HepG2 (cell line): ENCODE measurements at places on chromosomes 13 and 19.

- DNase-seq: no peak
Observed at GRCh38 chr13:90710164-90710759, 637.2 kb upstream of the MIR17HG start.

GRCh38 chr13:39998166-39998565, 342.7 kb downstream of the COG6 start:
- no peak for DNase-seq

DNA sequence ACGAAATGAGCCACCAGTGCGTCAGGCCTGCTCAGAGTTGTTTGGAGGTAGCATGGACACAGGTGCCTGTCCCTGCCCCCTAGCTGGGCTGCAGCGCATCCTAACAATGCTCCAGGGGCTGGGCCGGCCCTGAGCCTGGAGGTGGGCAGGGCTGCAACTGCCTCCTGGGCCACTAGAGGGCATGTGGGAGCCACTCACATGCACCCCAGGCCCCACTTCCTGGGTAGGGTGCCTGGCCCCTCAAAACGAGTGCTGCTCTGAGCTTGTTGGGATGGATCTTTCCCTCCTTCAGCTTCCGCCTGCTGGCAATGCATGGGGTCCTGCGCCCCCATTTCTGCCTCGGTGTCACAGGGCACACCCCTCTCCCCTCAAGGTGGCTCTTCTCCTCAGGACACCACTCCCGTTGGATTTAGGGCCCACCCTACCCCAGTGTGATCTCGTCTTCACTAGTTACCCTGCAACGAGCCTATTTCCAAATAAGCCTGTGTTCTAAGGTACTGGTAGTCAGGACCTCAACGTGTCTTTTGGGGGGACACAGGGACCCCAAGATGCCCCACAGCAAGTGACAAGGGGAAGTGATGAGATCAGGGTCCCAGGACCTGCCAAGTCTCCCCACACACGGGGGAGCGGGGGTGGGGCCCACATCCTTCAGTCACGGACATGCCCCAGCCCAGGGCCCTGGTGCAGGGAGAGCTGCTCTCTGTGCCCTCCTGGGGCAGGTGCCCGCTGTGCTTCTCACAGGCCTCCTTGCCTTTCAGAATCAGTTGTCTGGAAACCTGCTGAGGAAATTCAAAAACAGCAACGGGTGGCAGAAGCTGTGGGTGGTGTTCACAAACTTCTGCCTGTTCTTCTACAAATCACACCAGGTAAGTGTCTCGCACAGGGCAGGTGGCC, 131.3 kb downstream of the STK24 start:
- DNase-seq: peak; percentile 42

GRCh38 chr13:97148894-97149293, 73.2 kb upstream of the MBNL2 start:
- DNase-seq: no peak

DNA sequence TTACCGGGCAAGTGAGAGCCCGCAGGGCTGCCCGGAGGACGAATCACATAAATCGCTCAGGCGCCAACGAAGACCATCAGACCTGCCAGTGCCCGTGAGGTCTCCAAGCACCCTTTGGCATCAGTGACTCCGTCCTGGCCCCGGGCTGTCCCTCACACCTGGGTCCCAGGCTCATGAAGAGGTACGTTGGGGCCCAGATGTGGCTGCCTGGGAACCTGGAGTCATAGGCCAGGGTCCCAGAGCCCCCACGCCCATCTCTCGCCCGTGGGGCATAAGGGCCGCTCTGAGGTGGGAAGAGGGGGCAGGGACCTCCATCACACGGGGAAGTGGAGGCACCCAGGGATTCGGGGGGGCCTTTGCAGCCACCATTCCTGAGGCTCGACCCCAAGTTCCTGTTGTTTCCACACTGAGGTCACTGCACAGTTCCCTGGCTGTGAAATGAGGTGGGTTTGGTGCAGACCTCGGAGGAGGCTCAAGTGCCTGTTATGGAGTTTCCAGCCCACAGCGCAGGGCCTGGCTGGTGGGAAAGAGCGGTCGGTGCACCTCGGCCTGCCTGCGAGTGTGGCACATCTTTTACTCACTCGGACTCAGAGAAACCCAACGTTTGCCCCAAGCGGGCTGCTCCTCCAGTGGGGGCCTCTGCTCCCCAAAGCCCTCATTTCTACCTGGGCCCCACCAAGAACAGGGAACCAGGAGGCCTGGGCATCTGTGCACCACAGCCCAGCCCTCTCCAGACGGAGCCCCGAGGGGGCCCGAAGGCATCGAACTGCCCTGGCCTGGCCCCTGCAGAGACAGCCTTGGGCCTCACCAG, 35.9 kb upstream of the C13orf46 start:
- no peak for DNase-seq

DNA sequence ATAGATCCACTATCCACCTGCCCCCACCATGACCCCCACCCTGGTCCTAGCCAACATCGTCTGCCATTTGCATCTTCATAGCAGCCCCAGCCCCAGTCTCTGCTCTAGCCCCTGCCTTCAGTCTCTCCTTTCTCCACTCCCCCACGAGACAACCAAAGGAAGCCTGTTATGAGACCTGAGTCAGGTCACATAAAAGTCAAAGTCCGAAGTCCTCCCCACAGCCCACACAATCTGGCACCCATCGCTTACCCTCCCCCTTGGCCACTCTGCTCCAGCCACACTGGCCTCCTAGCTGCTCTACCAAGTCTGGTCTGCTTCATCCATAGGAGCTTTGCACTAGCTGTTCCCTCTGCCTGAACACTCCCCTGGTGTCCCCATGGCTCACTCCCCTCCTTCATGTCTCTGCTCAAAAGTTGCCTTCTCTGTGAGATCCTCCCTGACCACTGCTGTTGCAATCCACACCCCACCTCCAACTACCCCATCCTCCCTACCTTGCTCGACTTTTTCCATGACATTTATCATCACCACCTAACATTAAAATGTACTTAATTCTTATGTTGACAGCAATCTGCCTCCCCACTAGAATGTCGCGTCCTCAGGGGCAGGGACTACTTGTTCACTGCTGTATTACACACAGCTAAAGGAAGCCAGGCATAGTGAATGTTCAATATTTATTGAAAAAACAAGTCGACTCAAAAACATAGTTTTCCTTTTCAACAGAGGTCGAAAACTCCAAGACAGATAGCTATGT, 1.2 kb upstream of the PLEKHG2 start:
- peak; percentile 88 for DNase-seq

DNA sequence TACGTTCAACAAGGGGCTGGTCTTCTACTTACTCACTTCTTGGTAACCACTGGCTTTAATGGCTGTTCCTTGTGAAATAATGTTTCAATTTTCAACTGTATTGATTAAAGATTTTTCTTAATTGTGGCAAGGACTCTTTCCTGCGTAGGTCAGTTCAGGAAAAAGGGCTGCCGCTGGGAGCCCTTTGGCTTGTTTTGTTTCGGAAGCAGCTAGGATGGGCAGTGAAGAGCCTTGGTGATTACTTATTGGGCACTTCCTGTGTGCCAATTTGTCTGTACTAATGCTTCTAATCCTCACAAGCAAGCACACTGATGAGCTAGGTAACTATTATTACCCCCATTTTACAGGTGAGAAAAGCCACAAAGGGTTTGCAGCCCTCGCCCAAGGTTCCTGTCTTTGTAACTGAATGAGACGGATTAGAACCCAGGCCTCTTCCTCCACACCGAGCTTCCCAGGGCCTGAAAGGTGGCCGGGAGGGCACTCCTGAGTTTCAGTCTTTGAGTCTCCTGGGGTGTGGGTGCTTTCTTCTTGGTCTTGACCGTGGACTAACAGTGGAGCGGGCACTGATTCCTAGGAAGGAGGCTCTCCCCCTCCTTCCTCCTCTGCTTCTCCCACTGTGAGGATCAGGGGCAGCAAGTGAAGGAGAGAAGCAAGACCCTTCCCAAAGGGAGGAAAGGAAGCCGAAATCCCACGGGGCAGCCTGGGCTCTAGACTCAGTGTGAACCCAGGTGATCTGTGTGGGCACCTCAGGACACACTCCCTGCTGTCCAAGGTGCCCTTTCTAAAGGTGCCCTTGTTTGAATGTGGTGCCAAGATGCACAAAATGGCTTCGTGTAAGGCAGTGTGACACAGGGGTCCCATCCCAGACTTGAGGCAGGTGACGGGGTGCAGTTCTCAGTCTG, 3.7 kb downstream of the COL4A2 start:
- DNase-seq: no peak

- DNase-seq: no peak
Observed at GRCh38 chr13:21594715-21595545, 9.0 kb downstream of the MICU2 start.

DNA sequence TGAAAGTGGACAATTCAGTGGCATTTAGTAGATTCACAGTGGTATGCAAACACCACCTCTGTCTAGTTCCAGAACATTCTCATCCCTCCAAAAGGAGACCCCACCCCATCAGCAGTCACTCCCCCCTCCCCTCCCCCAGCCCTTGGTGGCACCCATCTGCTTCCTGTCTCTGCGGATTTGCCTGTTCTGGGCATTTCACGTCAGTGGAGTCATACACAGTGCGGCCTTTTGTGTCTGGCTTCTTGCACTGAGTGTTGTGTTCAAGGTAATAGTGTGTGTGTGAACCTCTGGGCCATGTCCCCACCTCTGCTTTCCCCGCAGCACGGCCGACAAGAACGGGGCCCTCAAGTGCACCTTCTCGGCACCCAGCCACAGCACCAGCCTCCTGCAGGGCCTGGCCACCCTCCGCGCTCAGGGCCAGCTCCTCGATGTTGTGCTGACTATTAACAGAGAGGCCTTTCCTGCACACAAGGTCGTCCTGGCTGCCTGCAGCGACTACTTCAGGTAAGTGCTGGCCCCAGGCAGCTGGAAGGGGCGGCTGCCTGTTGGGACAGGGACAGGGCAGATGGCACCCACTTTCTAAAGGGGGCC, 19.4 kb upstream of the CRTC1 start:
- no peak for DNase-seq

GRCh38 chr19:35000338-35000646, 169 bp downstream of the GRAMD1A start:
- DNase-seq: no peak

GRCh38 chr19:40673397-40673796, 17.1 kb downstream of the NUMBL start:
- DNase-seq: no peak

DNA sequence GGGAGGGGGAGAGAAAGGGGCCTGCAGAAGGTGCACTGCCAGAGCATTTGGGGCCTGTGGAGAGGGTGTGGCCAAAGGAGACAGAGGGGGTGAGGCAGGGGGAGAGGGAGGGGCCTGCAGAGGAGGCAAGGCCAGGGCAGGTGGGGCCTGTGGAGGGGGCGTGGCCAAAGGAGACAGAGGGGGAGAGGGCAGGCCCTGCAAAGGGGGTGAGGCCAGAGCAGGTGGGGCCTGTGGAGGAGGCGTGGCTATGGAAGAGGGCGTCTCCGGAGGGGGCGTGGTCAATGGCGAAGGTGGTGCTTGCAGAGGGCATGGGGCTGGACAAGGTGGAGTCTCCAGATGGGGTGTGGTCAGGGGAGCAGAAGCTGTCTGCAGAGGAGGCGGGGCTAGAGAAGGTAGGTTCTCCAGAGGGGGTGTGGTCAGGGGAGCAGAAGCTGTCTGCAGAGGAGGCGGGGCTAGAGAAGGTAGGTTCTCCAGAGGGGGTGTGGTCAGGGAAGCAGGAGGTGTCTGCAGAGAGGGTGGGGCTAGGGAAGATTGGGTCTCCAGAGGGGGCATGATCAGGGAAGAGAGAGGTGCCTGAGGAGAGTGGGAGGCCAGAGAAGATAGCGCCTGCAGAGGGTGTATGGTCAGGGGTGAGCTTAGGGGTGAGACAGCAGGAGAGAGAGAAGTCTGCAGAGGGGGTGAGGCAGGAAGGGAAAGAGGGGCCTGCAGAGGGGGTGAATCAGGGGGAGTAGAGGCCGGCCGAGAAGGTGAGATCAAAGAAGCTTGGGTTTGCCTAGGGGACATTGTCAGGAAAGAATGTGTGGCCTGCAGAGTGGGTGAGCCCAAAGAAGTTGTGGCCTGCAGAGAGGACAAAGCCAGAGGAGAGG, 3.4 kb downstream of the PRR36 start:
- peak; percentile 93 for DNase-seq

GRCh38 chr13:76271728-76272232, 614.4 kb downstream of the KCTD12 start:
- DNase-seq: no peak

DNA sequence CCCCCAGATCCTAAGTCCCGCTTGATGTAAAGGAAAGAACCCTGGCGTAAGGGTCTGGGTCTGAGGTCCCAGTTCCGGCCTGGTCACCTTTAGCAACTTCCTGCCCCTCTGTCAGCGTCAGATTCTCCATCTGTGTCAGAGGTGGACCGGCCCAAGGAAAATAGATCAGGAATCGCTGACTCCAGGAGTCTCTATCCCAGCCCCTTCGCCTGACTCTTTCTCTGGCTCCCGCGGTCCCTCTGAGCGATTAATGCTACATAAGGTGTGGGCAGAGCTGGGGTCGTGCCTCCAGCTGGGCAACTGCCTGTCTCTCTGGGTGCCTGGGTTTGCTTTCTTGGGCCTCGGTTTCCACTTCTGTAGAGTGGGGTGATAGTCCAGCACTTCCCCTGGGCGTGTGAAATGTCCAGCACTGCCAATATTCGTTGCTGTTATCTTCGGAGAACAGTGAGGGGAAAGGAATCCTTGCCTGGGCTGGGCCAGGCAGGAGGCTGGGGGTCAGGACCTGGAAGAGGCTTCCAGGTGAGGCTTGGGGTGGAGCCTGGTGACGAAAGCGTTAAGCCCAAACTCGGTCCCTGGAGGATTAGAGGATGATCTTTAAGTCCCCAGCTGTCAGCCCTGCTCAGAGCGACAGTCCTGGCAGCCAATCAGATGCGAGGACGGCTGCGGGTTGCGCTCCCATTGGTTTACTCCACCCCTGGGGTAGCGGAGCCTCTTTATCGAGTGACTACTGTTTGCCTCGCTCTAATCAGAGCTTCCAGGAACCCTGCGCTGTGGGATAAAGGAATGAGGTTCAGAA, 767 bp downstream of the ABCA7 start:
- peak; percentile 87 for DNase-seq

GRCh38 chr13:38718374-38718773, 31.5 kb downstream of the FREM2 start:
- DNase-seq: no peak

- DNase-seq: no peak
Observed at GRCh38 chr19:33257828-33258227, 32.2 kb upstream of the SLC7A10 start.

GRCh38 chr19:56671613-56671994, at the start of gene ZNF835:
TSS of gene ZNF835 (minus strand) at chr19:56671757. CDS start at chr19:56665198, 6,559 bp downstream.
- DNase-seq: no peak

DNA sequence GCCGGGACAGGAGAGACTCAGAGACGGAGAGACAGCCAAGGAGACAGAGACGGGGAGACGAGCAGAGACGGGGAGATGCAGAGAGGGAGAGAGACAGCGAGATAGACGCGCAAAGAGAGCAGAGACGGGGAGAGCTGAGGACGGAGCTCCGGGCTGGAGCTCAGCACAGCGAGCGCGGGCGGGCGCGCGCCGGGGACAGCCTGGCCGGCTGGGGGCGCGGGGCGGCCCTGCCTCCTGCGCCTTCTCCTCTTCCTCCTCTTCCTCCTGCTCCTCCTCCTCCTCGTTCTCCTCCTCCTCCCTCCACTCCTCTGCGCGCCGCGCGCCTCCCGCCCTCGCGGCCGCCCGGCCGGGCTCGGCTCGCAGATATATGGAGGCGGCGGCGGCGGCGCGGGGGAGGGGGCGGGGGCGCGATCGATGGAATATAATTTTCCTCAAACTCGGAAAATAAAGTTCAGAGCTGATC, at the start of gene ERFL:
Gene ERFL (minus strand): TSS at position 229 of the 463 bp plus-strand sequence. CDS start 15,530 bp downstream, outside the sequence.
- DNase-seq: no peak
